ENCODE measurements at places on chromosomes 6 and 20.

DNA sequence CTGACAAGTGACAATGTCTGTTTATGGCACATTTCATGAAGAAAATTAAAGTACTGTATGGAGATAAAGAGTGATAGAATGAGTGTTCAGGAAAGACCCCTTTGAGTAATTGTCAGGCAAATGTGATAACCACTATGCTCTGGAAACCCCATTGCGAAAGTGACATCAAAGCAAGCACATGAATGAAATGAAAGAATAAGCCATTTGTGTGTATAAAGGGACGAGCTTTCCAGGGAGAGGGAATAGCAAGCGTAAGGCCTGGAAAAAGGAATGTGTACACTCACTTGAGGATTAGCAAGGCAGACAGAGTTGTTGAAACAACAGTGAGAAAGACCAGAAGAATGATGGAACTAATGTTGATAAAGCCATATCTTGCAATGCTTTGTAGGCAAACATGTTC lies 490.0 kb downstream of the GRIK2 start:
- DNase-seq: no peak

DNA sequence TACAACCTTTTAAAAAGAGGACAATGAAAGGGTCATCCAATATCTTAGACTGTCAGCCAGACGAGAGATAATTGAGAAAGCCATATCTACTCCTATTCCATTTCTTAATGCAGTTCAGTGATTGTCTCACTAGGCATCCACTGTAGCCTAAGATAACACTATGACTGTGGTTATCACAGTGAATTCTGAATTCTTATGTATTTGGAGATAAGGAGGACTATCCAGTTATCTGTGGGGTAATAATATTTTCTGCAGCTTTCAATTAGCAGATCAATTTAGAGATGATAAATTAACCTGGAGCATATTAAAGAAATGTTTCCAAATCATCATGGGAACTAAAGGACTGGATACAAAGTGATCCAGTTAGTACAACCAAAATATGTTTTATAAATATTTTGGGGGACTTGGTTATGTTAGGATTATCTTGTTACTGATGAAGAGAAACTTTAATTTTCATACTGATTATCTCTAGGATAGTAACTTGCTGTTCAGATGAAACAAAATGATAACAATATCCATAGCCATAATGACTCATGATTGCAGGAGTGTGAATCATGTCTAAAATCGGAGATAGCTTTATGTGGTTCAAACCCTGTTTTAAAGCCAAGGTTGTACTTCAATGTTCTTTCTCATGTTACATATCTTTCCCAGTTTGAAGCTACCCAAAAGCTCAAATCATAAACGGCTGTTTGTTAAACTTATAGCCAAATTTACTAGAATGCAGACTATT lies 1152.0 kb downstream of the HACE1 start:
- DNase-seq: no peak

DNA sequence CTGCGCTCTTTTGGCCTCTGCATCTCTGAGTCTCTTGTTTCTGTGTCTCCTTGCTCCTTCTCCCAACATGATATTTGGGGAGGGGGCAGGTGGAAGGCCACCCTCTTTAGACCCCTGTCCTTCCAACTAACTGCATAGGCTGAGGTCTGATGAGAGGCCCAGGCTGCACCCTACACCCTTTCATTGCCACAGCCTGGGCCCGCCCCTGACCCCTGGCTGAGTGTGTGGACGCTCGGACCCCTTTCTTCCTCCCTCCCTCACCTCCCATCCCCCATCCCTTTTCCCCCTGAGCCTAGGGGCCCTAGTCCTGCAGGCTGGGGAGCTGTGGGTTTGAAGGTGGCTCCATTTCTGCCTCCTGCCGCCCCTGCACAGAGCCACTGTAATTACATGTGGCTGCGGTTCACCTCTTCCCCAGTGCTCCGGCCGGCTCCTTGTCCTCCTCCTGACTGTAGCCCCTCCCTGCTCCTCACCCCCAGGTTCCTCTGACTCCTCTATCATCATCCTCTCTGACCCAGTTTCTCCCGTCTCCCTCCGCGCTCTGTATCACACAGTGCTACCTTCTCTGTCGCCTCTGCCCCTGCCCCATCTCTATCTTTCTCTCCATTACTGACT lies 6.8 kb downstream of the MDFI start:
- DNase-seq: no peak

DNA sequence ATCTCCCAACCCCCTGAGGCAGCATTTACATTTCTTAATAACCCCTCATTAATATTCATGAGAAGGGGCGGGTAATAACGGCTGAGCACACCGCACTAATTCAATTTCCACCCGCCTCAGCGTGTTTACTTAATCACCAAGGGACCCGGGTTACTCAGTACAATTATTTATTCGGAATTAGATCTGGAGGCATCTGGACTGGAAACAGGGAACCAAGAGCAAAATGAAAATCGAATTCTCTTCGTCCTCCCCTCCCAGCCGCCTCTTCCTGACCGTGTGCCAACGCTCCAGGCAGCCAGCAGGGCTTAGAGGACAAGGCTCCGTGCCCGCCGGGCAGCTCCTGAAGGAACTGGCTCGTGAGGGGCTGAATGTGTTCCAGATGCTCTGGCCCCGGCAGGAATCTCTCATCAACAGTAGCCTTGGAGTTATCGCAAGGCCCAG lies 23.5 kb upstream of the CTNNBL1 start:
- no peak for DNase-seq

GRCh38 chr6:129686941-129687627 lies 22.9 kb downstream of the ARHGAP18 start:
- peak; percentile 32 for DNase-seq

Data from effector memory CD8-positive, alpha-beta T cell (primary cell).